Smooth muscle cell of the coronary artery (primary cell): ENCODE measurements at places on chromosomes 6 and 20. TPM values are rescaled to one million over a fixed set of nuclear protein-coding genes. Genes with fewer than 3 reads are reported as not detected.

Gene DLL1
- 0.38 and 1.8 TPM in 2 replicates for total RNA-seq

Gene NKX2-2
- total RNA-seq, result not detected in 2 replicates

Gene RNF114
- total RNA-seq, result 40.3 and 76.1 TPM in 2 replicates

Gene LCA5
- total RNA-seq, result 2.1 and 5.3 TPM in 2 replicates

Gene FBXO5
- total RNA-seq, result 0.82 and 5.5 TPM in 2 replicates

Gene ZBTB46
- total RNA-seq, result 4.8 and 5.6 TPM in 2 replicates

Gene BANF2
- total RNA-seq, result not detected in 2 replicates

Gene COL19A1
- total RNA-seq, result 1.2 TPM in 1 of 2 replicates, not detected in the other

Gene NKAPL
- 0.75 and 1.4 TPM in 2 replicates for total RNA-seq

Gene ESR1
- total RNA-seq, result 0.83 and 4.6 TPM in 2 replicates

Gene BMP5
- not detected in 2 replicates for total RNA-seq
